ENCODE measurements at places on chromosomes 2 and 18. TPM values are rescaled to one million over a fixed set of nuclear protein-coding genes. Genes with fewer than 3 reads are reported as not detected.
A peak's percentile ranks its signal among the peaks of the same experiment; 100 is the strongest.

SPR gene
- total RNA-seq, result 55.9 TPM

UBE2F gene
- 143 TPM for total RNA-seq

IL1F10 gene
- not detected for total RNA-seq

DNA sequence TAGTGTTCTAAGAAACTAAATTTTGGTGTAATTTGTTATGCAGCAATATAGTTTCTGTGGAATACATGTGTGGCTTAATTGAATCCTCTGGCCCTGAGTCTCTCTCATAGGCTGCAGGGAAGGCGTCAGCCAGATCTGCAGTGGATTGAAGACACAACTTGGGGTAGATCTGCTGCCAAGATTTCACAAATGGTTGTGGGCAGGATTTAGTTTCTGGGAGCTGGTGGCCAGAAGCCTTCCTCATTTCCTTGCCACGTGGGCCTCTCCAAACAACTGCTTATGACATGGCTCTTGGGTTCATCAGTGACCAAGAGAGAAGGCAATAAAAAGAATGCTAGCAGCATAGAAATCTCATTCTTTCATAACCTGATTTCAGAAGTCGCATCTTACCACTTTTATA, 28.2 kb downstream of the CCDC102B start:
- no peak for DNase-seq

- DNase-seq, result no peak
Observed at GRCh38 chr2:200258881-200259576, 47.5 kb upstream of the SPATS2L start.

DNA sequence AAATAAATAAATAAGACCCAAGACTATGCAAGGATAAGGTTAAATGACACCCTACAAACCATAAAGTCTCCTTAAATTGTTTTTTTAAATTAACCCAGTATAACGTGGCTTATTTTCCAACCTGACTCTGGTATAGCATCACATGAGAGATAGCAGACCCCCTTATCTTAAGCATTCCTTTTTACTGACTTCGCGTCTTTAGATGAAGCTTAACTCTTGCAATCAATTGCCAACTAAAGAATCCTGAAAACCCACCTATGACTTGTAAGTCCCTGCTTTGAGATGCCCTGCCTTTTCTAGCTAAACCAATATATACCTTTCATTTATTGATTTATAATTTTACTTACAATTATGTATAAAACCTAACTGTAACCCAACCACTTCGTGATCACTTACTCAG, 57.1 kb upstream of the RAB12 start:
- DNase-seq, result no peak

GRCh38 chr2:197705912-197706838, 1.0 kb downstream of the MARS2 start:
- peak; percentile 23 for DNase-seq

GRCh38 chr18:7291046-7291445, 60.2 kb downstream of the LRRC30 start:
- no peak for DNase-seq

GRCh38 chr2:117481608-117482007, 332.9 kb upstream of the DDX18 start:
- DNase-seq, result no peak

Measured in G401 (cell line).